ENCODE measurements at places on chromosomes 7 and 10.
A peak's percentile ranks its signal among the peaks of the same experiment; 100 is the strongest.

DNA sequence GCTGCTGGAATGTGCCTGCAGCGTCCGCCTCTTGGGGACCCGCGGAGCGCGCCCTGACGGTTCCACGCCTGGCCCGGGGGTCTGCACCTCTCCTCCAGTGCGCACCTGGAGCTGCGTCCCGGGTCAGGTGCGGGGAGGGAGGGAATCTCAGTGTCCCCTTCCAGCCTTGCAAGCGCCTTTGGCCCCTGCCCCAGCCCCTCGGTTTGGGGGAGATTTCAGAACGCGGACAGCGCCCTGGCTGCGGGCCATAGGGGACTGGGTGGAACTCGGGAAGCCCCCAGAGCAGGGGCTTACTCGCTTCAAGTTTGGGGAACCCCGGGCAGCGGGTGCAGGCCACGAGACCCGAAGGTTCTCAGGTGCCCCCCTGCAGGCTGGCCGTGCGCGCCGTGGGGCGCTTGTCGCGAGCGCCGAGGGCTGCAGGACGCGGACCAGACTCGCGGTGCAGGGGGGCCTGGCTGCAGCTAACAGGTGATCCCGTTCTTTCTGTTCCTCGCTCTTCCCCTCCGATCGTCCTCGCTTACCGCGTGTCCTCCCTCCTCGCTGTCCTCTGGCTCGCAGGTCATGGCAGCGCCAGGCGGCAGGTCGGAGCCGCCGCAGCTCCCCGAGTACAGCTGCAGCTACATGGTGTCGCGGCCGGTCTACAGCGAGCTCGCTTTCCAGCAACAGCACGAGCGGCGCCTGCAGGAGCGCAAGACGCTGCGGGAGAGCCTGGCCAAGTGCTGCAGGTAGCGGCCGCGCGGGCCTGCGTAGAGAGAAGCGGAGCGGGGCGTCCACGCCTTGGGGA is 645 bp downstream of the SLC26A4 start:
- DNase-seq = peak; percentile 37

DNA sequence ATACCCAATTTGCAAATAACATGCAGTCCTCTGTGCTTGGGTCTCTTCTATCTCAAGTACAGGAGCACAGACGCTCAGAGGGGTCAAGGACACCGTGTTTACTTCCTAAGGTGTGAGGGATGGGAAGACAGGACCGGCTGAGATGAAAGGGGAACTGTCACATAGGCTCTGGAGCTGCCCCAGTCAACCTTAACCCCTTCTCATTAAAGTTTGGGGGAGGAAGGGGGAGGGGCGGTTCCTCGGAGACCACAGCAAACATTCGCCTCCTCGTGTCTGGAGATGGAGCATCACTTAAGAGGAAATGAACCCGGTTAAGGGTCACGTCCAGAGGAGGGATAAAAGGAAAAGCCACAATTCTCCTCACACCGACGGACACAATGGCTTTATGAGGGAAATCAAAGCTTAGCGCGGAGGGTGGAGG is 1.1 kb downstream of the SH3PXD2A start:
- DNase-seq = no peak

GRCh38 chr7:88485821-88486220 is 179.1 kb upstream of the STEAP4 start:
- DNase-seq = no peak

DNA sequence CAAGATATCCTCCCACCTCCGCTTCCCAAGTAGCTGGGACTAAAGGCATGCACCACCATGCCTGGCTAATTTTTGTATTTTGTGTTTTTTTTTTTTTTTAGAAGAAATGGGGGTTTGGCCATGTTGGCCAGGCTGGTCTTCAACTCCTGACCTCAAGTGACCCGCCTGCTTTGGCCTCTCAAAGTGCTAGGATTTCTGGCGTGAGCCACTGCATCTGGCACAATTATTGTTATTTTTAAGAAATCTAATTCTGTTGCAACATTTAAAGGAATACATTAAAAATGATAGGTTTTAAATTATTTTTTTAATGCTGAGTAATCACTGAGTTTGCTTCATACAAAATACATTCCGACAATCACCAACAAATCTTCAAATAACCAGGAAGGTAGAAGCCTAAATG is 178.1 kb upstream of the SEMA3E start:
- DNase-seq = no peak

DNA sequence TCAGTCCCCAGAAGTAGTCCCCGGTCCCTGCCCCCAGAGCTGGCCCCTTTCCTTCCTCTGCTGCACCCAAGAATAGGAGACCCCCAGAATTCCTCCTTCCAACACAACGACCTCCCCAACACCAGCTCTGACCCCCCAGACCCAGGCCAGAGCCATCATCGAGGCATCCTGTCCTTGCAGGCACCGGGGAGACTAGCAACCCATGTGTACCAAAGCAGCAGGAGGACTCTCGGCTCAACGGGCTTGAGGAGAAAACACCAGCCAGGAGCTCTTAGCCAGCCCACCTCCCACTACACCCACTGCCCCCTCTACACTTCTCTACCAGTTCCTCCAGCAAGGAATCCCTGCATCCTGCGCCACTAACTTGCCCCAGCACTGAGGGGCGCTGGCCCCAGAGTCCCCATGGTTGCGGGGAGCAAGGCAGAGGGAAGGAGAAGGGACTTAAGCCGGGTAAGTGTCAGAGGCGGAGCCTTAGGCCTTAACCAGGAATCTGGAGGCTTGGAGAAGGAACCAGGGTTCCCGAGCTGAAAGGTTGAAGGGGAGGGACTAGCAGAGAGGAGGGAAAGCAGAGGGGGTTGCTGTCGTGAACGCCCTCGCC is 3.9 kb downstream of the GRID1 start:
- no peak for DNase-seq

DNA sequence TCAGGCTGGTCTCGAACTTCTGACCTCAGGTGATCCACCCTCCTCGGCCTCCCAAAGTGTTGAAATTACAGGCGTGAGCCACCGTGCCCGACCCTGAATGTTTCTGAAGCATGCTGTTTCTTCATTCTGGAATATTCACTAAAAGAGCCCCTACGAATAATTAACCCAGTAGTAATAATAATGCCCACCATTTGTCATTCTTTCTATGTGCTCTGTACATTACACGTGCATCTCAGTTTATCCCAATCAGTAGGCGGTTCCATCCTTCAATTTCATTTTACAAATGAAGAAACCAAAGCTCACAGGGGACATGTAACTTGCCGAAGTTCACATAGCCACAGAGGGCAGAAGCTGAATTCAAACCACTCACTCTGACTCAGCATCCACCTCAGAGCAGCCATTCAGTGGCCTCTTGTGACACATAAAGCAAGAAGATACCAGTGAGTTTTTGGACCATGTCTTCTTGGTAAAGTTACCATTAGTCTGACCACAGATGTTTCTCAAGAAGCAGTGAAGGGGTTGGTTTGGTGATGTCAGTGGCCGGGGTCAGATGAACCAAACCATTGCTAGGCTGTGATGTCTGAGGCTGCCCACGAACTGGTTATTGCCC is 71.9 kb upstream of the DUSP5 start:
- peak; percentile 40 for DNase-seq

DNA sequence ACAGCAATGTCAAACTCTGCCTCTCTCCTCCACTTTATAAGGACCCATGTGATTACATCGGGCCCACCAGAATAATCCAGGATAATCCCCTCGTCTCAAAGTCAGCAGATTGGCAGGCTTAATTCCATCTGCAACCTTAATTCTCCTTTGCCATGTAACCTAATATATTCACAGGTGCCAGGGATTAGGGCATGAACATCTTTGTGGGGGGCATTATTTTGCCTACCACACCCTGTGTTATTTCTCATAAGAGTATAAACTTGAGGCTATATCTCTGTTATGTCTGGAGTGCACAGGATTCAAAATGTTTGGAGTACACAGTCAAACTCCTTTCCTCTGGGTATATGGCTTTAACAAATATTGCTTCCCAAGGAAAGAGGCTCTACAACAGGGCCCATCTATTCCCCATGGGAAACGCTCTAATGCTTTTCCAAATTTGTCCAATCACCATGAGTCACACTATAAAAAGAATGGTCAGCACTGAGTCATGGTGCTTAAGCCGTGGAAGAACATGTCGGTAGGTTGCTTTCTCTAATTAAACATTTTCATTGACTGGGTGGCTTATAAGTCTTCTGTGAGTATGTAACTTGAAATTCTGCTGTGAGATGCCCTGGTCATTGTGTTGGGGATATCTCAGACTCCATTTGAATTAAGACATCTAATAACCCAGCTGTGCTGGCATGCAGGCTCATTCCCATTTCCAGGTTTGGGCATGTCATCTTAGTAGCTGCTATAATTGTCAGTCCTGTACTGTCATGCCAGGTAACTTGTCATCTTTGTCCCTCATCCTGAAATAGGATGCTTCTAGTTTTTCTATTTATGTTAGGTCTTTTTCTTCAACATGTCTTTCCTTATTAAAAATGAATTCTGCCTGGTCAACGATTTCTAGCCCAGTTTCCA is 11.5 kb upstream of the AKR1B10 start:
- DNase-seq = no peak

GRCh38 chr7:152173372-152174070 is 148.0 kb downstream of the GALNT11 start:
- DNase-seq = no peak

- no peak for DNase-seq
These were observed 42.8 kb downstream of the CPXM2 start for GRCh38 chr10:123848564-123849457.

DNA sequence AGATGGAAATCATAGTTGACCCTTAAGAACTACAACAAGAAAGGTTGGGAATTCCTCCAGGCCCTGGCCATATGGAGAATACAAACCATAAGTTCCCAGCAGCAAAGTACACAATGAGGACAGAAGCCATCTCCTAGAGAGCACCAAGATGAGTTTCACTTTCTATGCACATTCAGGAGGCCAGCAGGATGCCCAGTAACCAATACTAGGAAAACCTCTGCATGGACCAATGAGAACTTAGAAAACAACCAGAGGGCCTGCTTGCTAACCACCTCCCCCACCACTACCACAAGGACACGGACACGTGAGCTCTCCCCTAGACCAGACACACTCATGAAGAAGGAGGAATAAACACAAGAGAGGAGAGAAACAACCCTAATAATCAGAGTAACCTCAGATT is 56.3 kb downstream of the IFIT5 start:
- DNase-seq = no peak

GRCh38 chr10:93189944-93190343 is 116.3 kb downstream of the CYP26A1 start:
- no peak for DNase-seq

DNA sequence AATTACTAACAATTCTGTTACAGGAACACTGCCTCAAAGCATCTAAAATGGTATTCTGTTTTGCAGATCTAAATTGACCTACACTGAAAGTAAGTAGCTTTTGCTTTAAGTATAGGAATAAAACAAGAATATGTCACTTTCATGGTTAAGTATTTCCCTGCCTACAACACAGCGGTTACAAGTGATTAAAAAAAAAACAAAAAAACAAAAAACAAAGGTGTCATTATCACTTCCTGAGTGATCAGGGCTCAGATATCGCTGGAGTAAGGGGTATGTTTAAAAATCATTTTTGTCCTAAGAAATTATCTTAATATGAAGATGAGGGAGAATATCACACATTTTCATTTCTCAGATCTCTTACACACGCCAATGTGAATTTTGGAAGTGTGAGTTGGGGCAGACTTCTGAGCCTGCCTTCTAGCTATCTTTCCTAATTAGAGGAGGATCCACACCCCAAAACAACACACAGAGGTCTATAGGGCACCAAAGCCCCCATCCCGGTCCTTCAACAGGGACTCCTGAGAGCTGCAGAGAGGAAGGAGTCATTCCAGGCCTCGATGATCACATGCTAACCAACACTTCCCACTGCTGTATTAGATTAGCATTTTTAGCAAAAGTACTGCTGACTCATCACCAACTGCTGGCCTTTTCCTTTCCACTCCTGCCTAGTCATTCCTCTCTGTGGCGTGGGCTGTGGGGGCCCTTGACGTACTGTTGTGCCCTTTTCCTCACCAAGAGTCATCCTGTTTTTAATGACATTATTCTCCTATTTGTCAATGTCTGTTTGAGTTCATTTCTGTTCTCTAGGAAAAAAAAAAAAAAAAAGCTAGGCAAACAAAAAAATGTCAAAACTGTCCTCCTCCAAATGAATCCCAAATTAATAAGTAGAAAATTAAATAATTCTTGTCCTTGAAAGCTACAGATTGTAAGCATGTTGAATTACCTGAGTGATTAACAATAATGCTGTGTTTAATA is 31.2 kb downstream of the PRTFDC1 start:
- peak; percentile 46 for DNase-seq

GRCh38 chr10:78627254-78627795 is 441.4 kb upstream of the ZMIZ1 start:
- DNase-seq = no peak

DNA sequence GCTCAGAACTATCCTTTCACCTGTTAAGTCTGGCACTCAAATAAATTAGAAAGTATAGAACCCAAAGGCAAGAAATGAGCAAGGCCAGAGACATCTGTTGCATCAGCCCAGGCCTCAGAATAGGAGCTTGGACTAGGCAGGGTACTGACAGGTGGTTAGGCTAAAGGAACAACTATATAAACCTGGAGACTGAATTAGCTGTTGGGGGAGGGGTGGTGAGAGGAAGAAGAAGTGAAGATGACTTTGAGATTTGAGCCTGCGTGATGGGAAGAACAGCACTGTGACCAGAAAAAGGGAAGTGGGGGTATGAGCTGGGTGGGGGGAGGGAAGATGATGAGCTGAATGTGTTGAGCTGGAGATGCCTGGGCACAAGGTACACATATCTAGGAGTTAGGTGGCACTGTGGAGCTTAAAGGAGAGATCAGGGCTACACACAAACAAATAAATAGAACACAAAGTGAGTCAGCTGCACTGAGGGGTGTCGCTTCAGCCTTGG is 244.7 kb downstream of the PTEN start:
- no peak for DNase-seq

DNA sequence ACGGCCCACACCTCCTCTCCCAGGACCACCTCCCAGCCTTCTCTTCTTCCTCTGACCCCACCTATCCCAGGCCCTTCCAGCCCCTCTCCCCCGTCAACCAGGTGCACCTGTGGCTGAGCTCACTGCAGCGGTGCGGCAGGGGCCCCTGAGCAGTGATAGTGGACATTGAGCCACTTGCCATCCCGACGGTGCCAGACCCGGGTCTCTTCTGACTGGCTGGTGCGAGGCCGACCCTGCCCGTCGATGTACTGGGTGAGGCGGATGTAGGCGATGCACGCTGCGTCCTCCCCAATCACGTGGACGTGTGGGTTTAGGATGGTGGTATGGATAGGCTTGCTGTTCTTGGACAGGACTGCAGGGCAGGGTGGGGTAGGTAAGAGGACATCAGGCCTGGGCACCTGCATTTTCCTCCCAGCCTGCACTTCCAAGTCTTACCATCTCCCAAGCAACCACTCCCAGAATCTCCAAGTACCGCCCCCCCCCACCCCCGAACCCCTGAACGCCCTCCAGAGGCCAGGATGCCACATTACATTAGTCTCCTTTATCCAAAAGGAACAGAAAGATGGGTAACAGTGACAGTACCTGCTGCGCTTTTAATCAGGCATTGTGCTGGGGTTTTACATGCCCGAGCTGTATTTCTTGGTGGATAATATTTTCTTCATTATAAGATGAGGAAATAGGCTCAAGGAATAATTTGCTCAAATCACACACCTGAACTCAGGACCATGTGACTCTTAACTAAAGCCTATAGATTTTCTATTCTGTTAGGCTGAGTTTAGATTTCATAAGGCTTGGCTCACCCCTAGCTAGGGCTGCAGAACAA is 3.7 kb upstream of the NDST2 start:
- DNase-seq = no peak

GRCh38 chr7:25643286-25643685 is 415.0 kb upstream of the NPVF start:
- DNase-seq = no peak

Measured in activated CD4-positive, alpha-beta T cell treated with anti-CD3 and anti-CD28 coated beads for 24 hours (primary cell).